Activated T-helper 1 cell treated with anti-CD3 and anti-CD28 coated beads, Interleukin-2, amount 50 U/mL, for 16 hours (primary cell): ENCODE measurements at places on chromosomes 1 and 21.

- no peak for DNase-seq
Observed at GRCh38 chr1:27298632-27299384, 23.2 kb upstream of the TMEM222 start.

DNA sequence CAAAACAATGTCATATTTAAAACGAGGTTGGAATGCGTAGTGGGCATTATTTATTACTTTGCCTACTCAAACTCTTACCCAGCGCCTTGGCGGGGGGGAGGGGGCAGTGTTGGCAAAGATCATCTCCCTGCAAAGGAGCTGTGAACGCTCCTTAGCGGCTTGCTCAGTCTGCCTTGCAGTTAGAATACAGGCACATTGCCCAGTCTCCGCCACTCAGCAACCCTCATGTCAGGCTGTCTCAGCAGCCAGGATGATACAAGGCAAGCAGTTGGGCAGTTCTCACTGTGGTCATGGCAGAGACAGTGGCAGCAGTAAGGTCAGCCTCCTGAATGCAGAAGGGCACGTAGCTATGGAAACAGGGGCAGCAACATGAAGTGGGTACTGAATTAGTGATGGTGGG is 170.4 kb upstream of the KCNK2 start:
- no peak for DNase-seq

DNA sequence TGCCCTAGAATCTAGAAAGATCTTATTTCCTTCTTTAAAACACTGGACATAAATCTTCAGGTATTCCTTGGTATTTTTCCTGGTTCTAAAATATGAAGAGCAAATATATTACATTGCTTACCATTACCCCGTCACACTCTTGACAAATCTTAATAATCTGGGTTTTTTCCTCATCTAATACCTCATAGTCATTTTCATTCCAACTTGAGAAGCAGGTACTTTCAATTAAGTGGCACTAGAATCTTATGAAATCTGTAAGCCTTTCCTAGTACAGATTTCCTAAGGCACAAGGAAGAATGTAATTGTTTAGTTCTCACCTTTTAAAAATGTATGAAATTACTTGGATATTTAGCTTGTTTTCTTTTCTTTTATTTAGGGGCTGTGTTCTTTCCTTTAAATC is 481.5 kb upstream of the ZRANB2 start:
- no peak for DNase-seq

DNA sequence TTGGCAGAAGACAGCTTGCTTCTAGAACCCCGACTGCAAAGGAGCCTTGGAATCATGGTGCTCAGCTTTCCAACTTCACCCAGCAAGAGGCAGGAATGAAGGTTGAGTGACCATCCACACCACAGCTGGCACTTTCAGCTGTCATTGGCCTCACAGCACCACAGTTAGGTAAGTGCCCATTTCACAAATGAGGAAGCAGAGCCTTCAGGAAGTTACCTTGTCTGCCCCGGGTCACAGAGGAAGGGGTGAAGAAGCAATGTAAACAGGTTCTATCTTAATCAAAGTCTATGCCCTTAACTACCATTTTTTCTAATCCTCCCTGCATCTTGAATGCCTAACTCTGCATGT is 156.0 kb downstream of the GLUL start:
- no peak for DNase-seq

GRCh38 chr1:21308330-21308729 is 18.1 kb upstream of the ECE1 start:
- no peak for DNase-seq

- no peak for DNase-seq
Observed at GRCh38 chr21:29114765-29115500, 15.5 kb upstream of the MAP3K7CL start.

GRCh38 chr21:33490991-33491372 is 534 bp downstream of the DNAJC28 start:
- no peak for DNase-seq

DNA sequence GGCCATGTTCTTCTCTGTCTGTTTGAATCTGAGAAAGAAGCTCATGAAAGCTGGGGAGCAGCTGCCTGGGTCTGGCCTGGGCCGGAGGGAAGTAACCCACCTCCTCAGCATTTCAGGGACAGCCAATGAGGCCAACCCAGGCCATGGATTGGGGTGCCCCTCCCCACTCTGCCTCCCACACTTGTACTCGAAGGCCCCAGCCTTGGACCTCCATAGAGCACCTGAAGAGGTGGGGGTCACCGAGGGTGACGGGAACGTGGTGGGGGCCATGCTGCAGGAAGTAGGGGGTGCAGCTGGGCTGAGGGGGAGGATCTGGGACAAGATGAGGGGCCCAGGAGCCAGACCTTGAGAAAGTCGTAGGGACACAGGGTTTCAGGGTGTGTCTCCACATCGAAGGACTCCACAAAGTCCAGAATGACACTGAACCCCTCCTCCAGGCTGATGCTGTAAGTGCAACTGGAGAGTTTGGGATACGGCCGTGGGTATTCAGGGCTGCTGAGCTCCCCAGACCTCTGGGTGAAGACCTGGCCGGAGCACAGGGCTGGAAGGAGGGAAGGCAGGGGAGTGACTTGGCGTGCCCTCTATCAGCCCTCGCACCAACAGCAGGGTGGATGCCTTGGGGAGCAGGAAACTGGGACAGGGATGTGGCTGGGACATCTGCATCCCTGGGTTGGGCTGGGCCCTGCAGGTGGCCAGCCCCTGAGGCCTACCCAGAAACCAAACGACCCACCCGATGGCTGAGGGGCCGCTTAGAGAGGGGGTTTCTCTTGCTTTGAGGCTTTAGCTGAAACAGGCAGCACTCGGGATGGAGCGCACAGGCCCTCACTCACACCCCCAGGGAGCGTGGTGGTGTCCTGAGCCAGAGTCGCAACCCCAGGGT is 3.8 kb downstream of the MASP2 start:
- no peak for DNase-seq

- DNase-seq, result no peak
Observed at GRCh38 chr1:46077644-46078043, 54.8 kb downstream of the PIK3R3 start.

GRCh38 chr1:218787826-218788225 is 385.9 kb upstream of the LYPLAL1 start:
- DNase-seq, result no peak

DNA sequence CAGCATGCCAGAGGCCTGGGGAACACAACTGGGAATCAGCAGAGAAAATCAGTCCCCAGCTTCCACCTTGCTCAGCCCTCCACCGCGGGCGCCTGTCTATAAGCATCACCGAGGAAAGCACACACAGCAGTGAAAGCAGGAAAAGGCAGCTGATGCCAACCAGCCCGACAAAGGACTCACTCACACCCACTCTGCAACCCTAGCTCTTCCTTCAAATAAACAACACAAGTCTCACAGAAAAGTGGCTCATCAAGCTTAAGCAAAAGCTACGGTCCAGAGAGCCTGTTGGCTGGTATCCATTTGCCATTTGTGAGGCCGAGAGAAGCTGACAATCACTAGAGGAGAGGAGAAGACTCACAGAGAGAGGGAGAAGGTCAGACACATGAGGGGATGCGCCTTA is 27.1 kb downstream of the MRAP start:
- no peak for DNase-seq

- no peak for DNase-seq
Observed at GRCh38 chr1:11841245-11842153, 6.1 kb downstream of the NPPA start.

GRCh38 chr1:20997602-20998224 is 179.0 kb downstream of the EIF4G3 start:
- DNase-seq, result no peak

DNA sequence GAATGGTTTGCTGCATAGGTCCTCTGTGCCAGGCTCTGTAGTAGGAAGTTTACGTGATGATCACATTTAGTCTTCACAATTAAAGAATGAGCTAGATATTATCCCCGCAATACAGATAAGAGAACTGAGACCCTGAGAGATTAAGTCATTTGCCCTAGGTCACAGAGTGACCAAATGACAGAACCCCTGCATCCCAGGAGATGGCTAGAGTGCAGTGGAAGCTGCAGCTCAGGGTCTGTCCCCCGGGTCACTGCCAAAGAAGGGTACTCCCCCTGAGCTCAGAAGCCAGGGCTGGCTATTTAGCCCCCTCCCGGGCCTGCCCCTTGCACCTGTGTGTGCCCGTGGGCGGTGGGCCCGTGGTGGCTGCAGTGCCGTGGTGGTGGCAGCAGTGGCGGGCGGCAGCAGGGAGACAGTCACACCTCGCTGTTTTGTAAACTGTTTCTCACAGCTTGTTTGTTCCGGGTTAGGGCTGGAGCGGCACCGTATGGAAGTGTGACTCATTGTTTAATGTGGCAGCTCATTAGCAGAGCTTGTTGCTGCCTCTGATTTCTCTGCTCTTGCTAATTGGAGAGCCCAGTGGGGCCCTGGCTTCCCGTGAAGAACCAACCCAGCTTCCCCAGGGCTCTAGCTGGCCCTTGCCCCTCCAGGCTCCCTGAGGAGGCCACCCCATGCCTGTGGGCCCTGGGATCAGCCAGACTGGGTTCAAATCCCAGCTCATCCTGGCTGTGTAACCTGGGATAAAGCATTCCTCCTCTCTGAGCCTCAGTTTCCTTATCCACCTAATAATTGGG is 19.3 kb upstream of the FOXO6 start:
- DNase-seq, result no peak

DNA sequence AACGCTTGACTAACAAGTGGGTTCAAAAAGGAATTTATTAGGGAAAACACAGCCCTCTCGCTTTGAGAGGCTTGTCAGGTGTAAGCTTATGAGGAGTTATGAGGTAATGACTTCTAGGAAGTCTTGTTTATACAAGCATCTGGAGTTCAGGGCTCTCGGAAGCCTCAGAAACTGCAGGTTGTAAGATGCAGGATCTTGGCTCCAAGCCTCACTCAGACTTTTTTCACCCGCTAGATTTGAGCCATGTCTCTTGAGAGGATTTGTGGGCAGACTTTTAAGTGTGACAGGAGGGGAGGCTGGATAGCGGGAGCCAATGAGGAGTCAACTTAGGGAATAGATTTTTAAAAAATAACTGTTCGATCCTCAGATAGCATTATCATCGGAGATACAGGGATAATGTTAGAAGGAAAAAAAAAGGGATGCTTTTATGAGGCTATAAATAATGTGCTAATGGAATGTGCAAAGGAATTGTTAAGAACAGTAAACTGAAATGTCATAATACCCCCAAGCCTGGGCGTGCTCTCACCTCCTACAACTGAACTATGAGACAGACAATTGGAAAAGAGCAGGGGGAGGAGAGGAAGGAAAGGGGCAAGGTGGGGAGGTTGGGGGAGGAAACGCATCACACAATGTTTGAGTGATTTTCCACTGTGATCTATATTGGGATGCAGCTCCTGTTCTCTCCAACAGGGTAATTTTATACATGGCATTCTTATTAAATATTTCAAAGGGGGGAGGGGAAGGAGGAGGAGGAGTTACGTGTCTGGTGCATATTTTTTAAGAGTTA is 107.4 kb upstream of the ESRRG start:
- no peak for DNase-seq

GRCh38 chr1:115436596-115436995 is 98.5 kb upstream of the NGF start:
- DNase-seq, result no peak

DNA sequence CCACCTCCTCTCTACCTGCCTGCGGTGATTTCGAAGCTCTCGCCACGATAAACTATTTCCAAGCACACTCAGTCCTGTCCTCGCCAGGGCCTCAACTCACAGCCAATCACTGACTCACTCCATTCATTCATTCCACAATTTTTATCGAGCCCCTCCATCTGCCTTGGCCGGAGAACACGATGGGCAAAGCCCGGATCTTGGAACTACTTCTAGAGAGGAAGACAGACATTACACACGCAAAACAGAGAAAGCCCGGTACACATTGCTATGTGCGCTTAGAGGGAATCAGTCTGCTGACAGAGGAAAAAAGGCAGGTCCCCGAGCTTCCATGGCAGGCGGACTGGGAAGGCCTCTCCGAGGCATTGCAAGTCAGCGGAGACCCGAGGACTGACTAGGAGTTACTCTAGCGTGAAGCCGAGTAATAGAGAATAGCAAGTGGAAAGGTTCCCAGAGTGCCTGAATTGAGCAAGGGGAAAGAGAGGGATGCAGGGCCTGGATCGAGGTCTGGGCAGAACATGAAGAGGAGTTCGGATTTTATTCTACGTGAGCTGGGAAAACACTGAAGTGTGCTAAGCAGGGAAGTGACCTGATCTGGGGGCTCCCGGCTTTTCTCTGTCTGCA is 54.2 kb upstream of the DNAJC6 start:
- DNase-seq, result no peak

DNA sequence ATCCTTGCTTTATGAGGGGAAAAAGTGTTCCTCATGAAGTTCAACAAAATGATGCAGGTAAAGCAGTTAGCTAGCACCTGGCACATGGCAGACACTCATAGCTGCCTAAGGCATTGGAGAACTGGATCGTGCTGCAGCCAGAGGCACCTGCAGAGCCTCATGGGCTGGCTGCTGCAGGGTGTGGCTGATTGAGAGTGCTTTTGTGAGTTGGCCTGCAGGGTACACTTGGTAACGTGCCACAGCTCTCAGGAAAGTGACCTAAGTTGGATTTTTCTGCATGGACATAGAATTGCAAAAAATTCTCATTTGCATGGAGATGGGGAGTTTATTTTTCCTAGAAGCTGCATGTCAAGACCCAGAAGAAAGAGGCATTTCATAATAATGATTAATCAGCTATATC is 31.6 kb upstream of the IL20 start:
- DNase-seq, result no peak

- no peak for DNase-seq
Observed at GRCh38 chr1:42135426-42135825, 17.8 kb upstream of the GUCA2B start.
